ENCODE measurements at places on chromosomes 7 and 10.

DNA sequence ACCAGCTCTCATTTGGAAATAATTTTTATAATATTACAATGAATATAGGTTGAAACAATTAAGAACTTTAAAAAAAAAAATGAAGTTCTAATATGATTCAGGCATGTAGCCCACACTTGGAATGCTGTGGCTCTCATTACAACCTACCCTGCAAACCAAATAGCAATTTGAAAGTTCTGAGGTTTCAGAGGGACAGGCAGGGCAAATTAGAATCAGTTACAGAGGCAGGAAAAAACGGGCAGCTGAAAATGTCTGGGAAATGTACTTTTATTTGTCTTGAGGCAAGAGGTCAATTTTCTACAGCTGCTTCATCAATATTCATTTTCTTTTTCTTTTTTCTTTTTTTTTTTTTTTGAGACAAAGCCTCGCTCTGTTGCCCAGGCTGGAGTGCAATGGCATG, 95.3 kb downstream of the PIP4K2A start:
- DNase-seq, result no peak

GRCh38 chr10:105149371-105149891, 508.3 kb downstream of the SORCS3 start:
- no peak for DNase-seq

GRCh38 chr10:84599254-84599653, 270.9 kb downstream of the CCSER2 start:
- no peak for DNase-seq

DNA sequence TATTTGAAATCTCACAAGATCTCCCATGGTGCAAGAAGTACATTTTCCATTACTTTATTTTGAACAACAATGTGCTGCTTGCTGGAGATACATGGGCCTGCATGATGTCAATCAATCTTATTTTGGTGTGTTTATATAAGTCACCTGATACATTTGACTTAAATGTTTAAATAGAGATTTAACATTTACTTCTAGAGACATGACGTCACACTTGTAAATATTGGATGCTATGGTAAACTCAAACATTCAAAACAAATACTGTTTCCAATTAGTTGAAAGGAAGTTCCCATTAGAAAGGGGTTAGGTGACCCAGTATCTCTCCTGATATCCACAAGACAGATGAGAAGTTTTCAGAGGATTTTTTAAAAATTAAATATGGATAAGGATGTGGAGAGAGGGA, 214.5 kb downstream of the NSUN6 start:
- no peak for DNase-seq

- DNase-seq, result no peak
These were observed 74.9 kb upstream of the COL13A1 start for GRCh38 chr10:69726850-69727249.

DNA sequence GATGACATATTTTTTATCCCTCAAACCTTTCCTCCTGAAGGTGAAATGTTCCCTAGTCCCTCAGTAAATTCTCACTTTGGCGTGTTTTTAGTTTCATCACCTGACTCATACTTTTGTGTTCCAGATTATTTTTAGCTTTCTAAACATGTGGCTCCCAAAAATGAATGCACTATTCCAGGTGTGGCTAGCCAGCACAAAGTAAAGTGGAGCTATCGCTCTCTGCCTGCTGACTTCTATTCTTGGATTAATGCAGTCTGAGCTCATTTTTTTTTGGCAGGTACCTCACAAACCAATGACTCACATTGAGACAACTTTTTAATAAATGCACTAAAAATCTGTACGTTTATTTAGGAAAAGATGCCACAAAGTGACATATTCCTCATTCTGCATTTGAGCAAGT, 58.8 kb upstream of the LANCL2 start:
- no peak for DNase-seq

DNA sequence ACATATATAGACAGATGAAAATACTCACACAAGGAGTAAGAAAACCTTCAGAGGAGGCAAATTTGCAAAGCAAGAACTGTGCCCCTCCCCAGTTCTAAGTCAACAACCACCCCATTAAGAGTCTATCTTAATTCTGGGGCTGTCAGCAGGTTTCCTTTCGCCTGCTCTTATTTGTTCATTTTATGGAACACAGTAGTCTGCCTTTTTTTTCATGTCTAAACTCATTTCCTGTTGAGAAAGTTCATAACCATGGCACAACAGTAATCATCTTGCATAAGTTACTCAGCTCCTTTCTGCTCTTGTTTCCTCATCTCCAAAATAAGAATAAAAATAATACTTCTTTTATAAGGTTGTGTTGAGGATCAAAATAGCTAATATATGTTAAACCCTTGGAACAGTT, 25.8 kb upstream of the AMPH start:
- DNase-seq, result no peak

- DNase-seq, result no peak
These were observed 32.6 kb downstream of the PTPN12 start for GRCh38 chr7:77569514-77570232.

GRCh38 chr7:21443149-21443841, 15.4 kb downstream of the SP4 start:
- no peak for DNase-seq

GRCh38 chr10:76681153-76681552, 956.5 kb downstream of the KCNMA1 start:
- DNase-seq, result no peak

GRCh38 chr10:20288060-20288459, 471.8 kb downstream of the PLXDC2 start:
- no peak for DNase-seq

DNA sequence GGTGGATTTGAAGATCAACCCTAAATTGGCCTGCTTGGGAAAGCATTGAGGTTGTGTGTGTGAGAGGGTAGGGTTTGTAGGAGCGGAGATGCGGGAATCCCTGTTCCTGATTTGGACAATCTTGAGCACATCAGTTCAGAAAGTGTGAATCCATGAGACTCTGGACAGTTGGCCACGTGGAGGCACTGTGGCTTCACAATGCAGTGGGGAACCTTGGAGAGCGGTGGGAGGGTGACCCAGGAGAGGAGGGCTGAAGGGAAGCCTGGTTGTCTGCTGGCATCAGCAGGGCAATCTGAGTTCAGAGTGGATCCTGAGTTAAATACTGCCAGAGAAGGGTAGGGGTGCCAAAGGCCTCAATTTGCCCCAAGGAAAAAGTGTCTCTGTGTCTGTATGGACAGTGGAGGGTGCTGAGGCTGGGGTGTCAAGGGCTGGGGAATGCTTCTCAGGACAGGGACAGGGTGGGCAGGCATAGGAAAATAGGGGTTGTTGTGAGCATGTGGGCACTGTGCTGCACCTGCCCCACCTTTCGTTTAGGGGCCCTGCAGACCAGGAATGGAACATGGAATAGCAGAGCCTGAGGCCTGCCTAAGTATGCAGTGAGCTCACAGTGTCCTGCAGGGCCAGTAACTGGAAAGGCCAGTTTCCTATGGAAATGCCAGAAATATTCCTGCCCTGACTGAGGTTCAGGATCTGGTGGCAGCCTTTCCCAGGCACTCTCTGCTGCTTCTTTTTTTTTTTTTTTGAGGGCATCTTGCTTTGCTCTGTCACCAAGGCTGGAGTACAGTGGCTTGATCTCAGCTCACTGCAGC, 162.9 kb upstream of the PRSS58 start:
- DNase-seq, result no peak
